ENCODE measurements at places on chromosomes 16 and 17.

DNA sequence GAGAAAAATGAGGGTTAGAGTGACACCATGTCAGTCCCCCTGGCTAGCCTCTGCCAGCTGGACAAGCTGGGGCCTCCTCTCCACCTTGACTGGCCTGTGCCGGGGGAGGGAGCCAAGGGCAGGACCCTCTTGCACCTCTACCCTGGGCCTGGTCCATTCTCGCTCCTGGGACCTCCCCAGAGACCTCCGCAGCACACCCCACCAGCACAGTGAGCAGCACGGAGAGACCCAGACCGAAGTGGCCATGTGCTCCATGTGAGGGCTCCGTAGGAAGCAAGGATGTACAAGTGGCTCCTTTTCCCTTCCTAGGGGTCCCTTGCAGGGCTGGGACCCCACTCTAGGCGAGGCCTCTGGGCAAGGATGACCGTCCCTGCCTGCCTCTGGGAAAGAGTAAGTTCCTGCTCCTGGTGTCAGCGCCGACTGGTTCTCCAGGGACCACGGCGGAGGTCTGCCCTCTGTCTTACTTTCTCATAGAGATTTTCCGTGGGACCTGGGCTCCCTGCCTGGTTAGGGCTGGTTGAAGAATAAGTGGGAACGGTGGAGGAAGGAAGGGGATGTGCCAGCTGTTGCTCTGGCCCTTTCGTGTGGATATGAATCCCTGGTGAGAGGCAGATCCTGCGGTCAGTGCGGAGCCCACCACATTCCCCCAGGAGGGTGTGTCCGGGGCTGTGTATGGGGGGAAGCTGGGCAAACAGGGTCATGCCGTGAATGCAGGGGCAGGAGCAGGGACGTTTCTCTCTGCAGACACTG lies 124.2 kb downstream of the METRNL start:
- peak; percentile 5 for DNase-seq

DNA sequence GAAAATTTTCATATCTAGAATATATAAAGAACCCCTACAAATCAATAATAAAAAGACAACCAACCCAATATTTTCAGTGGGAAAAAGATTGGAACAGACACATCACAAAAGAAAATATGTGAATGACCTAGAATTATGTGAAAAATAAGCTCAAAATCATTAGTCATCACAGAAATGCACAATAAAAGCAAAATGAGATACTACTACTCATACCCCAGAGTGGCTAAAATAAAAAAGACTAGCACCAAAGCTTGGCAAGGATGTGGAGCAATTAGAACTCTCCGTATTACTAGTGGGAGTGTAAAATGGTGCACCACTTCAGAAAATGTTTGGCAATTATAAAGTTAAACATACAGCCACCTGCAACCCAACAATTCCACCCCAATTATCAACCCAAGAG lies 48.0 kb upstream of the CDH5 start:
- no peak for DNase-seq

DNA sequence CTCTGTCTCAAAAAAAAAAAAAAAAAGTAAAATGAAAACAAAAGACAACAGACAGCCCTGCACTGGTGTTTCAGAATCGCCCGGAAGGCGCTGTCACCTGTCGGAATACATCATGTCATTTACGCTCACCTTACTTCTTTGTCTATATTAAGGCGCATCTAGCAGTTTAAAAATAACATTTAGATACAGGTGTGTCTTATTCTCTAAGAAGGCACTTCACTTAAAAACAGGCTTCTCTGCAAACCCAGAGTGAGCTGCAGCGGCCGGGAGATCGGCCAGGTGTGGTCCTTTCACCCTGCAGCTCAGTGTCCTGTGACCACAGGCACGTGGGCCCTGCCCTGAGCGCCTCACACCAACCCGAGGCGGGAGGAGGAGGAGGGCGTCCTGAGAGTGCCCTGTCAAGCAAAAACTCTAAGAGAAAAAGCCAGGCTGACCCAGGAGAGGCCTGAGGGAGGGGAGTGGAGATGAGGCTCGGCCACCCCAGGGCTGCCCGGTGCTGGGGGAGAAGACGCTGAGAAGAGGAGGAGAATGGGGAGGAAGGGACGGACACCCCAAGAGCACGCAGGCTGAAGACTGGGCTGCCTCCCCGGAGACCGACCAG lies 3.3 kb upstream of the LMF1 start:
- no peak for DNase-seq

DNA sequence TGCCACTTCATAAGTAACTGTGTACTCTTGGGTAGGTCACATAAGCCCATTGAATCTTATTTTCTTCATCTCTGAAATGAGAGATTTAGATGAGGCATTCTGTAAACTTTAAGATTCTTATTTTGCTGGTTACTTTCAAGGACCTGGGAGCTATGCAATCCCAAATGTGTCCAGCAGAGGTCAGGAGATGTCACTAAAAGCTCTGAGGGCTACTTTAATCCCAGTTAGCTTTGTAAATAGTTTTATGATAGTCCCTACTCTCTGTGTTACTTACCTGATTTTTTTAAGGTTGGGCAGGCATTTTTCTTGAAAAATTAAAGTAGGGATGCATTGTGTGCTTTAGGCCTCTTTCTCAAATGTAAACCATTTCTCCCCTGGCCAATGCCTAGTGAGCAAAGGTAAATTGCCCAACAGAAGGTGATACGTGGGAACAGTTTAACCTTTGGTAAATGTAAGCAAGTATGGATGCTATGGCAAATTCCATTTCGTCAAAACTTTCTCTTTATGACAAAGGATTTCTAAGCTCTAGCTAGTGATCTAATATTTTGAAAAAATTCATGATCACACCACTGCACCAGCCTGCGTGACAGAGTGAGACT lies 57.1 kb upstream of the WSB1 start:
- DNase-seq: peak; percentile 71

DNA sequence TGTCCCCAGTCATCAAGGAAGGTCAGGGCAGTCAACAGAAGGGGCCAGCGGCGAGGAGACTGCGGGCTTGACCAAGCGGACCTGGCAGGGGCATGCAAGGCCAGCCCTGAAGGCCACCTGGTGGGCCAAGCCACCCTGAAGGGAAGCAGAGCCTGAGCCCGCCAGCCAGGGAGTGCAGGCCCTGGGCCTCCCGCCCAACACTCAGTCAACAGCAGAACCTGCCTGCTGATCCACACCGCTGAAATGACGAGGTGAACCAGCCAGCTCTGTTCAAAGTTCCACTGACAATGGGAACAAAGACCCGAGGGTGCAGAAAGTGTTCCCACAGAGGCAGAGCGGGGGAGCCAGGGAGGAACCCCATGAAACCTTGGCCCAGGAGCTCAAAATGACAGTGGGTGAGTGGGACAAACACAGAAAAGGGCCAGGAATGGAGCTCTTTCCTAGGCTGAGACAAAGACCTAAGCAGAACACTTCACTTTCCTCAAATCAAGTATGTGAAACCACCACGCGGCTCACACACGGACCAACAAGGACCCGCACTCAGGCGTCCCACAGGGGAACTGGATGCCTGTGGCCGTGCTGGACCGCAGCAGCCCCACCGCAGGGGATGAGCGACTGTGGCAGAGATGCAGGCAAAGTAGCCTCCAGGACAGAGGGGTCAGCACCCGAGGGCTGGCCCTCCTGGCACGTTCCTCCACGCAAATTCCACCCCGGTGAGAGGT lies 12.0 kb downstream of the AXIN1 start:
- DNase-seq: no peak

DNA sequence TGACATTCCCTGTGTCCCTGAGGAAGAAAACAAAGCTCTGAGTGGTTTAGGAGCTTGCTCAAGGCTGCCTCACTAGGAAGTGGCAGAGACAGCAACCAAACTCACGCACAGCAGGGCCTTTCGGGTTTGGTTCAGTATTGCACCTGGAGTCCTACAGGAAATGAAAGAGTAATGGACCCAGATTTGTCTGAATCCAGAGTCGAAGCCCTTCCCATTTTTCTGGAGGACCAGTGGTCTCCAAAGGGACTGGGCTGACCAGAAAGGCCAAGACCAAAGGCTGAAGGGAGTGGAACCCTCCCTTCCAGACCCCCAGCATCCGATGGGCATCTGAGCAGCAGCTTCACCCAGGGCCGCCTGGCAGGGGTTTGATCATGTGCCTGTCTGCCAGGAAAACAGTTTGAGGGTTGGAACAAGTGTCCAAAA lies 85.5 kb upstream of the RPL38 start:
- no peak for DNase-seq

GRCh38 chr16:88479793-88480760 lies 27.0 kb downstream of the ZFPM1 start:
- DNase-seq: peak; percentile 48

GRCh38 chr17:35752471-35752870 lies 568 bp downstream of the GAS2L2 start:
- no peak for DNase-seq

DNA sequence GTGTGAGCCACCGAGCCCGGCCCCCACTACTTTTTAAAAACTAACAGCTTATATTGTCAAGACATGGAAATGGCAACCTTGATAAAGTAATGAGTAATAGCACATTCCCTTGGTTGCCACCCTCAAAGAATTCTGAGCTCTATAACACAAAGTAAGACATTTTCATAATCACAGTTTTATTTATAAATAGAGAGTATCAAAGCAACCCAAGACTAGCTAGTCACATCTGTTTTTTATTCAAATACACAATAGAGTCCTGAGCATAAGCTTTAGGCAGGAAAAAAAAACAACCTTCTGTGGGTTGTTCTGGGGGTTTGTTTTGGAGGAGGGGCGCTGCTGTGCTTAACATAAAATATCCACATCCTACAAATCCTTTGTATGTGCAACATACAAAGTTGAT lies 68.7 kb downstream of the CEP95 start:
- no peak for DNase-seq

GRCh38 chr16:30771726-30772125 lies 9.6 kb downstream of the RNF40 start:
- no peak for DNase-seq

DNA sequence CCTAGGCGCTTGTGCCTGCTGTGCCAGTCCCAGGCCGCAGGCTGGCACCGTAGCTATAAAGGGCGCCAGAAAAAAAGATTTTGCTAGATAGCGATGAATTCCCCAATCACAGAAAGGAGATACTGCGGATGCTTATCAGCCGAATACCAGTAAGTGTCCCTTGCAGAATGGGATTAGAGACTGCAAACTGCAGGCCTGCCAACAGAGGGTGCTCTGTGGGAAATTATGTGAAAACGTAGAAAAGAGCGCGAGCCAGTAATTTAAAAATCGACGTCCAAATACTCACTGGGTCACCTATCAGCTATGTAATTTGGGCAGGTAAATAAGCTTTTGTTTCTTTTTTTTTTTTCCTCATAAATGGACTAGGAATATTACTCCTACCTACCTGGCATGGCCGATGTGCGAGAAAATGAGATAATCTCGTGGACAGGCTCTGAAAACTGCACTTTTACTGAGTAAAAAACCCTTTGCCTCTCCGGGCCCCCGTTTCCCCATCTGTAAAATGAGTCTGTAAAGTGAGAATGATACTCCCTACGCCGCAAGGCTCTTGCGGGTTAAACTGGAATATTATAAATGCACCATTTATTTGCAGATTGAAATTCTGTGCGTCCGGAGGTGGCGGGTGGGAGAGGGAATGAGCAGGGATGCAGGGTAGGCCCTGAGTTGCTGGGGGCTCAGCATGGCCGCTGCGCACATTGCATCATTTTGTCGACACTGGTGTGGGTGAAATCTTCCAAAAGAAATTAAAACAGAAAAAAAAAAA lies 1.2 kb upstream of the COG1 start:
- DNase-seq: peak; percentile 73

- no peak for DNase-seq
Measured at GRCh38 chr17:35138218-35138617, 3.9 kb downstream of the NLE1 start.

DNA sequence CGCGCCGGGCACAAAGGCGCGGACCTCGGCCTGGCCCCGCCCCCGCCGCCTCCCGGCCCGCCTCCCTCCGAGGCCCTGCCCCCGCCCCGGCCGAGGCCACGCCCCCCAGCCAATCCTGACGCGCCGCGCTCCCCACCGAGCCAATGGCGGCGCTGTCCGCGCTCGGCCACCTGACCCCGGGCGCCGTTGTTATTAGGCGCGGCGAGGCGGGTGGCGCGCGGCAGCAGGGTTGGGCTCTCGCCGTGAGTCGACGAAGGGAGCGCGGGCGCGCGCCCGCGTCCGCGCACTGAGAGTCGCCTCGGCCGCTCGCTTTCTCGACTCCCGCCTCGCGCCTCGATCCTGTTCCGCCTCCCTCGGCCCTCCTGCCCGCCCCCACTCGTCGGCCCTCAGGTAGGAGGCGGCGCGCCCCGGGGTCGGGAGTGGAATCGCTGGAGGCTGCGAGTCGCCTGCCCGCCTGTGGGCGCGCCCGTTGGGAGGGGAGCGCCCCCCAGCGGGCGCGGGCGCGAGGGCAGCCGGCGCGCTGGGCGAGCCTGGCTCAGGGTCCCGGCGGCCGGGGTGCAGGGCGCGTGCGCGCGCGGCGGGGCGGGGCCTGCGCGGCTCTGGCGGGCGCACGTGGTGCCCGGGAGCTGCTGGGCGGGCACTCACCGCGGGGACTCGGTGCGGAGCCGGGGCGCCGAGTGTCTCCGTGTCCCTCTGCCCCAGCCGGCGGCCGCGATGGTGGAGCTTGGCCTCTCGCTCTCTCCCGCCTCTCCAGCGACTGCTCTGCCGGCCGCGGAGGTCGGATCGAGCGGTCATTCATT lies 405 bp upstream of the CBLN1 start:
- peak; percentile 32 for DNase-seq

- DNase-seq: no peak
Measured at GRCh38 chr17:17931159-17931558, 41.0 kb downstream of the TOM1L2 start.

- peak; percentile 93 for DNase-seq
Measured at GRCh38 chr16:28879841-28880588, 1.7 kb downstream of the ATP2A1 start.

DNA sequence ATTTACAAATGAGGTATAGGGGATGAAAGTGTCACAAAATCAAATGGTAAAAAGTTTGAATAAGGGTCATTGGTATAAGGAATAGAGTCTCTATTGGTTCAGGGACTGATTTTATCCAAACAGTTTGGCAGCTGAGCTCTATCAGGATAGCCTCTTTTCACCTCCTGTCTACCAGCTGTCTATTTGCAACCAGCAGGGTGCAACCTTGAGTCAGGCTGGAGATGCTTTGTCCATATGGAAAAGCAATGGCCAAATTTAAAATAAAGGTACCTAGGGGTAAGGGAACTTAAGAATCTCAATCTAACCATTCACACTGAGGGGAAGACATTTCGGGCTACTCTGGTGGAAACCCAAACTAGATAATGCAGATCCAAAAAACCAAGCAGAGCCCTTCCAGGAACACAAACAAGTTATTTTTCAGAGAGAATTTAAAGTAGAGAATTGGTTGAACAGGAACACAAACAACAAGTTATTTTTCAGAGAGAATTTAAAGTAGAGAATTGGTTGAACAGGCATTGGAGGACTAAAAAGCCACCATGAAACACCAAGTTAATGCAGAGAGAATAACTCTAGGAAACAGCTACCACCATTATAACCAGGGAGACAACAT lies 12.6 kb upstream of the CA10 start:
- DNase-seq: no peak

DNA sequence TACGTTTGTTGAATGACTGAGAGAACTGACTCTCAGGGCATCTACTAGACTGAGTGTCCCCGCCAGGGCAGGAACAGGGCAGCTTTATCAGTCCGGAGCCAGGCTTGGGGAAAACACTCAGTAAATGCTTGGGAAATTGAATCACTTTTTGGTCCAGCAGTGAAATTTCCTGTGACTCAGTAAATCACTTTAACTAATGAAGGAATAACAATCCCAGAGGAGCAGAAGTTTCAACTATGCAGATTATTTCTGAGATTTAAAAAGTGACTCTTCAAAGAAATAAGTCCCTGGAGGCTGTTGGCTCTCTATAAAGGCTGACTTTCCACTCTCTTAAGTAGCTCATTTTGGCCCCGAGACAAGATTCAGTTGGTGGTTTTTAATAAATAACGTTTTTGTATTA lies 101.8 kb downstream of the FOXL1 start:
- DNase-seq: no peak

Measured in activated naive CD4-positive, alpha-beta T cell treated with anti-CD3 and anti-CD28 coated beads, Interleukin-2, amount 50 U/mL, for 16 hours (primary cell).